ENCODE measurements at places on chromosomes 7 and 10.

DNA sequence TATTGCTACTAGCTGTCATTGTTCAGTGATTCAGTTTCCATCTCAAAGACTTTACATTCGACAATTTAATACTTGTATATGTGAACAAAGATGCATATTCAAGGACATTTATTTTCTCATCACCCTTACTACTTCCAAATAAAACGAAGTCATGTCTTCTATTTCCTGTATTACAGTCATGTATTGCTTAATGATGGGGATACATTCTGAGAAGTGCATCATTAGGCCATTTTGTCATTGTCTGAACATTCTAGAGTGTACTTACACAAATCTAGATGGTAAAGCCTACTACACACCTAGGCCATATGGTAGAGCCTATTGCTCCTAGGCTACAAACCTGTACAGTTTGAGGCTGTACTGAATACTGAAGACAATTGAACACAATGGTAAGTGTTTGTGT is 6.5 kb downstream of the C10orf95 start:
- DNase-seq, result no peak

DNA sequence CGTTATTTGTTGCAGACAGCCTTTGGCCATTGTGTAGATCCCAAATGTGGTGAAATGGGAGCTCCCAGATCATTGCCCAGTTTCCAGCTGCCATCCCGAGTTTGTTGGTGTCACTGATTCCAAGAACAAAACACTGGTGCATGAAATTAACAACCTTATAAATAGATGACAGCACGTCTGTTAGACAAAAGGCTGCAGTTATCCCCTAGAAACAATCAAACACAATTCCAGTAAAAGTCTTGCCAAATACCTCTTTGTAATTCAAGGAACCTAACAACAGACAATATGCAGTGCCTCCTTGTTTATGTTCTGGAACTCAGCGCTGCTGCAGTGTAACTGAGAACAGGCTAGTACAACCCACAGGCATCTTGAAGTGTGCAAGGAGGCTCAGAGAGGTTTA is 404.5 kb downstream of the PAXIP1 start:
- DNase-seq, result no peak

GRCh38 chr10:51321980-51322379 is 247.7 kb downstream of the PRKG1 start:
- DNase-seq, result no peak

- DNase-seq, result no peak
These were observed 101.8 kb upstream of the STRIP2 start for GRCh38 chr7:129332254-129333035.

GRCh38 chr7:156169474-156170370 is 357.5 kb upstream of the SHH start:
- no peak for DNase-seq

- DNase-seq, result no peak
These were observed 339.2 kb upstream of the MEOX2 start for GRCh38 chr7:16025696-16026095.

DNA sequence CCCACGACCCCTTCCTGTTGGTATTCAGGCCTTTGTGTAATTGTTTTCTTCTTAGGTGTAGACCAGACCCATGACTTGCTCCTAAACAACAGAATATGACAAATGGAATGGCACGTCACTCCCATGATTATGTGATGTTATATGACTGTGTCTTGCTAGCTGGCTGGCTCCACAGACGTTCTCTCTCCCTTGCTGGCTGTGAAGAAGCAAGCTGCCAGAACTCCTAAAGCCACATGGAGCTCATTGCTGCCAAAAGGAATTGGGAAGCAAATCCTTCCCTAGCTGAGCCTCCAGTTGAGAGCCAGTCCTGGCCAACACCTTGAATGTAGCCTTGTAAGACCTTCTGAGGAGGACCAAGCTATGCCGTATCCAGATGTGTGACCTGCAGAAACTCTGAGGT is 74.2 kb downstream of the RAB18 start:
- DNase-seq, result no peak

DNA sequence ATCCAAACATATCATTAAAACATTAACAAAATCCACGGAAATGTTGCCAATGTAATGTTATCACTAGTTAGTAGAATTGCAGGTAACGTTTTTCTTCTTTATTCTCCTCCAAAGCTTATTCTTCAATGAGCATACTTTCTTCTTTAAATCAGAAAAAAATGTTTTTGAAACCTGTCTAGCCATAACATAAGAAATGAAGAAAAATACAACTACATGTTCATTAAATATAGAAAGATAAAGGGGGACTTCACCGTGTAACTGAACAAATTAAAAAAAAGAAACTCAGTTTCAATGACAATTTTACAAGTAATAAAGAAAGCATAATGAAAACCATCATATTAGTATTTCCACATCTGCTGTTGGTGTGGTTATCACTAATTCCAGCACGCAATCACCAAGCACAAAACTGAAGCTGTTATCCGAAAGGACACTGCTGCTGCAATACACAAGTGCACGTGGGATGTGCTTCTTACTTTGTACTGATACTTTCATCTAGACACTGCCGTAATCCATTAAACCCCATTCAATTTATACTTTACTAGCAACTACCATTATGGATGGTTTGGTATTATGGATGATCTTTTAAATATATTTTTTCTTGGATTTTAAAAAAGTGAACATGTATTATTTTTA is 9.6 kb downstream of the ESYT2 start:
- no peak for DNase-seq

DNA sequence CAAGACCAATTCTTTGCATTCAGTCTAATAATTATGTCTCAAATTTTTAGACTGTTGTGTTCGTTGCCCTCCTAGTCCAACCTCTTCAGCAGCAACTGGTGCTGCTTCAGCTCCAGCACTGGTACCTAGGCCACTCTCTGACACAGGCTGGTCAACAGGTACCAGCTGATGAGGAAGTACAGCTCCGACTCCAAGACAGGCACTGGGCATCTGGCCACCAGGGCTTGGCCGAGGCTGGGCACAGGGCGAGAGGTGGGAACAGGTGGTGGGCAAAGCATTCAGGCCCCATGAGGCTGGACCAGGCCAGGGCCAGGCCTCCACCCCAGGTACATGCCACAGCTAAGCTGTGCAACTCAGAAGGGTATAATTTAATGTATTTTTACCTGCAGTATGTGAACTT is 151.5 kb upstream of the AGR3 start:
- no peak for DNase-seq

DNA sequence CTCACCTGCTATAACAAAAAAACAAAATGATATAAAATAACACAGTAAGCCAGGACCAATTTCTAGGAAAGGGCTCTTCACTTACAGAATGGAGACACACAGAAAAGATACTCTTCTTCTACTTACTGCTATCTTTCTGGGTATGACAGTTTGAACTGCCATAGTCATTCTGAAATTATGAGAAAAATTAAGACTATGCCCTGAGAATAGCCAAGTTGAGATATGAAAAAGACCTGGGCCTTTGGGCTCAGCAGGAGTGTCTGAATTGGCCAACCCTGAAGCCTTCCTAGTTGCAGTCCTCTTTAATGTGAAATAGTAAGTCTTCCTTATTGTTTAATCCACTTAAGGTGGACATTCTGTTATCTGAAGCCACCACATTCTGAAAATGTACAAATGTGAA is 519.5 kb downstream of the GRID1 start:
- DNase-seq, result no peak

GRCh38 chr10:24771943-24772694 is 48.4 kb upstream of the ARHGAP21 start:
- no peak for DNase-seq

DNA sequence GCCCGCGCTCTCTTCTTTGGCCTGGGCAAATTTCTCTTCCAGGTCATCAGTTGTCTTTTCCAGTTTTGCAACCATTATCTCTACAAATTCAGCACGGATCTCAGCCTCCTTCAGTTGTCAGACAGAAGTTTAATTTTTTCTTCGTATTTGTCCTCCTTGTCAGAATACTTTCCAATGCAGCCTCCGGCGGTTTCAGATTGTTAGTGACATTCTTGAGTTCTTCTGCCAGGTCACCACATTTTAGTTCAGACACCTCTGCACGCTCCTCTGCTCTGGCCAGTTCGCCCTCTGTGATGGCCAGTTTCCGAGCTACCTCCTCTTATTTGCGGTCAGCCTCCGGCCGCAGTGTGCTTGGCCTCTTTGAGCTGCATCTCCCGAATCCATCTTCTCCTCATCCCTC is 32.8 kb upstream of the CPN1 start:
- no peak for DNase-seq

- no peak for DNase-seq
These were observed 147.9 kb downstream of the DNAH11 start for GRCh38 chr7:21690705-21691104.

GRCh38 chr10:86377797-86378146 is 11.2 kb upstream of the GRID1 start:
- DNase-seq, result peak; percentile 4

DNA sequence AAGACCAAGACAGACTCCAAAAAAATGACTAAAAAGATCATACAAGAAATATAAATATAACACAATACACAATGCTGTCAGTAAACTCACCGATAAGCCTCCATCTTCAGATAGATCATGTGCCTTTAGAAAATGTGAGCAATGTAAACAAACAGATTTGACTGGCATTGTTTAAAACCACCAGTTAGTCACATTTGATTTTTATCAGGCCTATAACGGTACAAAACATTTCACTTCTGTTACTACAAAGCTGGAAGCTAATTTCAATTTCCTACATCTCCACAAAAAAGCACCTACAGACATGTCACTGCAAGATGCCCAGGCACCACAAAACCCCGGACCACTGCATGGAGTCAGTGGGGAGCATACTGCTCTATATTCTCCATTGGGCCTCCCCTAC is 18.9 kb downstream of the SGMS1 start:
- no peak for DNase-seq

DNA sequence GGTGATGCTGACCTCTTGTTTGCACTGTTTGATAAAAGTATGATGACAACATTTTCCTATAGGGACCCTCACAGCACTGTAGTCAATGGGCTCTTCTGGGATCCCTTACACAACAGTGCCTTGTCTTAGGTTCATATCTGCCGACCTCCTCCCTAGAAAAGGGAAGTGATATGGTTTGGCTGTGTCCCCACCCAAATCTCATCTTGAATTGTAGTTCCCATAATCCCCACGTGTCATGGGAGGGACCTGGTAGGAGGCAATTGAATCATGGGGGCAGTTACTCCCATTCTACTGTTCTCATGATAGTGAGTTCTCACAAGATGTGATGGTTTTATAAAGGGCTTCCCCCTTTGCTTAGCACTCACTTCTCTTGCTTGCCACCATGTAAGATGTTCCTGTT is 23.1 kb downstream of the ZC3HAV1 start:
- DNase-seq, result no peak

- no peak for DNase-seq
These were observed 43.7 kb downstream of the SVIL start for GRCh38 chr10:29590915-29591650.

GRCh38 chr7:22278660-22279059 is 78.3 kb downstream of the RAPGEF5 start:
- DNase-seq, result no peak

DNA sequence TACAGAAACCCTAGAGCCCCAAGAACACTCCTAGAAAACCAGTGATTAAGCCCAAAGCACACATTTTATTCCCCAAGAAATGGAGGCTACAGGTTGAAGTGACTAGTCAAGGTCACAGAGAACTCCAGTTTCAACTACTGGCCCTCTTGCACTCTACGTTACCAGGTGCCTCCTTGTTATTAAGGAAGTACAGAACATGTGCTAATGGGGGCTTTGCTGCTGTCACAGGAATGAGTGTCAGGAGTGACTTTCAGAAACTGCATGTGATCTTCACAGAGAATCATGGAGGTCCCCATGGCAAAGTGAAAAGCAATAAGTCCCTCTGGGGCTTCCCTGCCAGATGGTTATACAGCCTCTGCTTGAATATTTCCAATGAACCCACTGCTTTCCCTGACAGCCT is 19.3 kb downstream of the JAZF1 start:
- DNase-seq, result no peak

GRCh38 chr10:124697837-124698544 is 46.2 kb downstream of the FAM53B start:
- no peak for DNase-seq

DNA sequence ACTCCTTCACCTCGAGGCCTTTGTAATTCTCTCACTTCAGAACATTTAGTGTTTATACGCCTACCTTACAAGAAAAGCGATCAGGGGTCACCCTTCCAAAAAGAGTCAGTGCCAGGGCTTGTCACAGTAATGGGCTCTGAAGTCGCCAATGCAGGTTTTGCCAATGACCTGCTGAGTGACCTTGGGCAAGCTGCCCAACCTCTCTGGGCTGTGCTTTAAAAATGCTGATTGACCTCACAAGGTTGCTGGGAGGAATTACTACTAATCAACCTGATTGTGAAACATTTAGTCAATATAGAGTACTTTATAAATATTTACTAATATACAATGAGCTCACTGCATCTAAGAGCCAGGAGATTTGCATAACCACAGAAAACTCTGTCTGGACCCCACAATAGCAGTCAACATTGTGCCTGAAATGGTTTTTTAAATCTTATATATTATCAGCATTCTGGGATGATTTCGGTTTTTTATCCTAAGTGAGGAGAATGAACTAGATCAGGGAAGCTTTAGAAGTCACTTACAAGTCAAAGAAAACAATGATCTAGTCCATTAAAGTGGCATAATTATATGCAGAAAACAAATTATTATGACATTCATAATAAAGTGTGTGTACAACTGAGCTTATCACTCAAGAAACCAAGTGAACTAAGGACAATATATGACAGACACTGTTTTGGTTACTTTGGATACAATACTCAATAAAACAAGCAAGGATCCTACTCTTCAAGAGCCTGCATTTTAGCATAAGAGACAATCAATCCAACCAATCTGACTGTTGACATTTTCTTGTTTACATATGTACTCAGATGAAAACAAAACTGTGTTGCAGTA is 290.5 kb downstream of the SORCS1 start:
- no peak for DNase-seq

GRCh38 chr7:80210400-80210799 is 75.8 kb downstream of the GNAI1 start:
- DNase-seq, result no peak

DNA sequence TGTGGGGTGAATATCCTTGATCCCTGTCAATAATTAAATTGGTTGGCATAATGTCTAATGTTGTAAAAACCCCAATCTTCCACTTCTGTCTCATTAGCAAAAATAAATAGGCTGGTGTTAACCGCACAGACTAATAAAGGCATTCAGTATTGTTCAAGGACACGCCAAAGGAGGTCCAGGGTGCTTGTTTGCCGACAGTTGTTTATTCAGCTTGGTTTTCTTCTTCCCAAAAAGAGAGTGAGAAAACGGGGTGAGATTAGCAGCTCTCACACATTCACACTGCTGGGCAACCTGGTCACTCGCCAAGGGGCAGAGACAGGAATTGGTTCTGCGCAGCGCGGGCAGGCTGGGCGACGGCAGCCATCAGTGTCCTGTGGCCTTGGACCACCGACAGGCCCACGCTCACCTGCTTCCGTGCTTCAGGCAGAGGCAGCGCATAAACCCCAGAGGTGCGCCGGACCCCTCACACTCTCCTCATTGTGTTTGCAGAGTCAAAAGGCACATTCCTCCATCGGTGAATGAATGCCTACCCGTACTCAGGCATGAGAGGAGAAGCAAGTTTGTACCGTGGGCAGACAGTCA is 26.2 kb upstream of the LMBR1 start:
- DNase-seq, result no peak
